ENCODE measurements at places on chromosomes 2 and 18.

DNA sequence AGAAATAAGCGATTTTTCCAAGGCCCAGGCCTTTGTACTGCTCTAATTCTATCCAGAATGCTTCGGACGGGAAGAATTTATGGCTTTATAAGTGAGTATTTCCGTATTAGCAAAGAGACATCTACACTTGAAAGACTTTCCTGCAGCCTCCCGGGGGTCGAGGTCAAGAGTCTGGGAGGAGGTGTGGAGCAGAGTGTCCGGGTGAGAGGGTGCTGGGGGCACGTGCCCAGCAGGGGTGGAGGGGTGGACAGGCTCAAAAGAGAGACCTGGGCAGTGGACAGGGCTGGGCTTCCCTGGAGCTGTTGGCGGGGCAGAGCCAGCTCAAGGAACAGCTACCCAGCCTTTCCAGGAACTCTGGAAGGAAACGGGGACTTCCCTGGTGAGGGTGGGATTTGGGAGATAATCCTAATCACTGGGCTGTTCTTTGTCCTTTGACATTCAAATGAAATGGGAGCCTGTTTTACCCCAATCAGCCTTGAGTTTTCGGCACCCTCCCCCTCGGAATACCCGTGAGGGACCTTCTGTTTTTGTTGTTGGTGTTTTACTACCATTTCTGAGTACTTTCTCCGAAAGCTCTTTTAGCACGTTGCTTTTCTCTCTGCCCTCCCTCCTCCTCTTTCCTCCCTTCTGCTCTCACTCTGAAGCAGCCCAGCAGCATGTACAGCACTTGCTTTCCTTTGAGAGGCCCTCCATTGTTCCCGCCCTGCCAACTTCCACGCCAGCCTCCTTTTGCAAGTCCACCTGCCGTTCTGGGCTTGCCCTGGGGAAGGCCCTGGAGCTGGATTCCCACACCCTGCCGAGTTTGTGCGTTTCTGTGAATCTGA, 164.7 kb downstream of the AGAP1 start:
- peak overlapping the region; percentile 58 for H3K4me3 ChIP-seq
- H3K27me3 ChIP-seq = no peaks in the 10 kb centered on the region
- peak overlapping the region; percentile 22 for H3K27ac ChIP-seq
- DNase-seq = peak; percentile 73
- H3K4me1 ChIP-seq = peaks cover 22% of the 10 kb centered on the region

DNA sequence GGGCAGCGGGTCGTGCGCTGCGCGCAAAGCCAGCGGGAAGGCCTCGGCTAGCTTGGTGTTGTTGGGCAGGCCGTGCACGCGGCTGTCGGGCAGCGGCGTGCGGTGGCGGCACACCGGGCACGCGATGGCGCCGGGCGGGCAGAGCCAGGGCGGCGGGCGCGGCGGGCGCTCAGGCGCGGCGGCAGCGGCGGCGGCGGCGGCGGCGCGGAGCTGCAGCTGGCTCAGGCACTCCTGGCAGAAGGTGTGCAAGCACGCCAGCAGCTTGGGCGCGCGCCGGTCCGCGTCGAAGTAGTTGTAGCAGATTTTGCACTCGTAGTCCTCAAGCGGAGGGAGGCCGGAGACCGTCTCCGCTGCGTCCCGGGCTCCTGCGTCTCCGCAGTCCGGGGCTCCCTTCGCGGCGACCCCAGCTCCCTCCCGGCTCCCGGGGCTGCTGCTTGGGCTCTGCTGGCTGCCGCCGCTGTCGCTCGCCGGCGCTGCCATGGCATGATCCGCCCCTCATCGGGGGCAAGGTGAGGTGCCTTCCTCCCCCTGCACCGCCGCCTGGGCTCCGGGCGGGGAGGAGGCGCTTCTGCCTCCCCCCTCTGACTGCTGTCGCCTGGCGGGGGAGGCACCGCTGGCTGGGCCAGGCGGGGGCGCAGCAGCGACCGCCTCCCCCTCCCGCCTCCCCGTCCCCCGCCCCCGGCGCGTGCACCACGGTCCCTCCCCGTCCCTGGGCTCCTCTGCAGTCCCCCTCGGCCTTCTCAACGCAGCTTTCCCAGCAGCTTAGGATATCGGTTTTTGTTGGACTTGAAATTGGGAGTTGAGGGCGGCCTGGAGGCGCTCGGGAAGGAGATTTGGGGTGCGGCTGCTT, 21.0 kb upstream of the PAX3 start:
- no peak overlapping the region for H3K27ac ChIP-seq
- H3K4me3 ChIP-seq = peak overlapping the region; percentile 86
- H3K27me3 ChIP-seq = peaks cover 49% of the 10 kb centered on the region
- no peaks in the 10 kb centered on the region for H3K36me3 ChIP-seq

- H3K4me1 ChIP-seq = no peaks in the 10 kb centered on the region
- H3K36me3 ChIP-seq = no peaks in the 10 kb centered on the region
- no peak overlapping the region for H3K4me3 ChIP-seq
- no peak for DNase-seq
- no peak overlapping the region for H3K27ac ChIP-seq
- no peaks in the 10 kb centered on the region for H3K27me3 ChIP-seq
Observed at GRCh38 chr2:4533806-4534205, 830.4 kb downstream of the DCDC2C start.

- H3K4me3 ChIP-seq = no peak overlapping the region
- DNase-seq = peak; percentile 43
- no peak overlapping the region for H3K27ac ChIP-seq
- peaks cover 12% of the 10 kb centered on the region for H3K4me1 ChIP-seq
- H3K27me3 ChIP-seq = no peaks in the 10 kb centered on the region
- H3K36me3 ChIP-seq = no peaks in the 10 kb centered on the region
Observed at GRCh38 chr18:24987303-24988252, 364.4 kb downstream of the ZNF521 start.

GRCh38 chr2:104904889-104905288, 51.0 kb downstream of the POU3F3 start:
- H3K36me3 ChIP-seq = no peaks in the 10 kb centered on the region
- peaks cover 2% of the 10 kb centered on the region for H3K4me1 ChIP-seq
- no peak overlapping the region for H3K27ac ChIP-seq
- H3K27me3 ChIP-seq = no peaks in the 10 kb centered on the region

DNA sequence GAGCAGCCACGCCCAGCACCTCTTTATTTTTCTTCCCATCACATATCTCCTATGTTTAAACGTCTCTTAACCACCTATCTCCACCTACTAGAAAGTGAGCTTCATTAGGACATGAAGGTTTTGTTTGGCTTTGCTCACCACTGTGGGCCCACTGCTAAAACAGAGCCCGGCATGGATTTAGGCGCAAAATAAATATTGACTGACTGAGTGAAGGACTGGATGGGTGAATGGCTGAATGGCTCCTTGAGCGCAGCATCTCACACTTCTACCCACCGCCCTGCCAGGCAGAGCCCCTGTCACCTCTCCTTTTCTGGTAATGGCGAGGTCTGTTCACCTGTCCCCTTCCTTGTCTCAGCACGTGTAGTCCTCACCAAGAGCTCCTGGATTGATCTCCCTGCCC, 10.1 kb downstream of the CAPG start:
- H3K27ac ChIP-seq = no peak overlapping the region
- no peaks in the 10 kb centered on the region for H3K27me3 ChIP-seq
- no peak overlapping the region for H3K4me3 ChIP-seq
- H3K36me3 ChIP-seq = peaks cover 30% of the 10 kb centered on the region
- H3K4me1 ChIP-seq = no peaks in the 10 kb centered on the region
- no peak for DNase-seq

- no peak overlapping the region for H3K4me3 ChIP-seq
- peaks cover 15% of the 10 kb centered on the region for H3K4me1 ChIP-seq
- H3K36me3 ChIP-seq = no peaks in the 10 kb centered on the region
- no peak for DNase-seq
- no peak overlapping the region for H3K27ac ChIP-seq
Observed at GRCh38 chr2:85427300-85427835, 8.9 kb downstream of the SH2D6 start.

GRCh38 chr2:194714541-194714940, 942.5 kb upstream of the SLC39A10 start:
- no peaks in the 10 kb centered on the region for H3K4me1 ChIP-seq
- DNase-seq = no peak
- no peaks in the 10 kb centered on the region for H3K27me3 ChIP-seq
- no peaks in the 10 kb centered on the region for H3K36me3 ChIP-seq
- no peak overlapping the region for H3K27ac ChIP-seq

DNA sequence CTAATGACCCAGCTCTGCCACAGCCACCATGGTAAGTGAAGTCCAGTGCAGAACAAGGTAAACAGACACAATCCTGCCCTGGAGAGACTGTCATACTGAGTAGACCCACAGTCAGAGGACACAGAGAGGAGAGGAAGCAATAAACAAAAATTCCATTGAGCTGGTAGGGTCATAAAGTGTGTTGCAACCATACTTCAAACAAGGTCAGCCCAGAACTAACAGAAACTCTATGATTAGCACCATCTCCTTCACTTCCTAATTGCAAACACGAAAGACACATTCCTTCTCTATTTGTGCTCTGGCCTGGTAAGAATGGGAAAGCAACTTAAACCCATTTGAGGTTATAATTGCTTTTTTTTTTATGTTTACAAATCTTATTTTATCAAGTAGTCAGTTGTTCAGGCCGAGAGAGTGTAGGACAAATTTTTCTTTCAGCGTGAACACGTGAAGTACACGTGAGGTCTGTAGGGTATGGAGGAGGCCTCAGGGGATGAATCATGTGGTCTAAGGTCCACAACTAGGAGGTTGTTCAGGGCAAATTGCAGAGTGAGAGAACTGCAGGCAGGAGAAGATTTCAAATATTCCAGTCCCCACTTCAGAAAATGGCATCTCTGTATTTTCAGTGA, 71.4 kb upstream of the GLS start:
- no peaks in the 10 kb centered on the region for H3K27me3 ChIP-seq
- H3K36me3 ChIP-seq = no peaks in the 10 kb centered on the region
- no peaks in the 10 kb centered on the region for H3K4me1 ChIP-seq
- no peak overlapping the region for H3K4me3 ChIP-seq

- H3K27ac ChIP-seq = no peak overlapping the region
- H3K27me3 ChIP-seq = no peaks in the 10 kb centered on the region
- DNase-seq = no peak
- H3K4me1 ChIP-seq = no peaks in the 10 kb centered on the region
- H3K4me3 ChIP-seq = no peak overlapping the region
- H3K36me3 ChIP-seq = peaks cover 21% of the 10 kb centered on the region
Observed at GRCh38 chr18:77144451-77145118, 12.0 kb upstream of the MBP start.

DNA sequence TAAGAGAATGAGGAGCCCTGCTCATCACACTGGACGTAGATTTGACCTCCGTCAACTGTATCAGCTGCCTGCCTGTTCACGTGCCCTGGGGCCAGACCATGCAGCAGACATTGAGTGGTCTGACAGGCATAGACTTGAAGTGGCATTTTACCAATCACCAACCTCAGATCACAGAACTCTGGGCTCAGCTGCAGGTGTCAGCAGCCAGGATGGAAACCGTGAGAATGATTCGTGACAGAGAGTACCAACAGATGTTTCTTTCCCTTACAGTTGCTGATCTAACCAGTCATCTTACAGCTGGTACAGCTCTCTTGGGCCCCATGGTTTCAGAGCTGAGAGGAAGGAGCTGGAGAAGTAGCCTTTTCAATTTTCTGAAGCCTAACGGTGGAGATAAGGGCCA, 148.9 kb downstream of the EN1 start:
- no peaks in the 10 kb centered on the region for H3K27me3 ChIP-seq
- DNase-seq = no peak
- H3K36me3 ChIP-seq = no peaks in the 10 kb centered on the region

DNA sequence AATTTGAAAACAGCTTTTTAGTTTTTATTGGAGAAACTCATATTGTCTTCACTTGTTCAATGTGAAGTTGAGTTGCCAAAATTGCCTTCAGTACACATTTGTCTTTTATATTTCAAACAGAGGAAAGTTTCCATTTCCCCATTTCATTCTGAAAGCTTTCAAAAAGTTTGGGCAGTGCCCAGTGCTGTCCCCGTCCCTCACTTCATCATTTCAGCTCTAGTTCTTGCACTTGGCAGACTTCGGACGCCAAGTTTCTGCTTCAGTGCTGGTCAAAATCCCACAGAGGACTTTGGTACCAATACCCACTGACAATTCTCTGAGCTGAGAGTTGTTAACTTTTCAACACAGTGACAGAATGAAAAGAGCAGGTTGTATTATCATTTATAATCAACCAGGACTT, 43.4 kb upstream of the AQP4 start:
- H3K36me3 ChIP-seq = peaks cover 8% of the 10 kb centered on the region
- no peak for DNase-seq
- no peaks in the 10 kb centered on the region for H3K27me3 ChIP-seq
- H3K27ac ChIP-seq = no peak overlapping the region
- H3K4me3 ChIP-seq = no peak overlapping the region

- H3K27ac ChIP-seq = no peak overlapping the region
- H3K27me3 ChIP-seq = no peaks in the 10 kb centered on the region
- peak; percentile 81 for DNase-seq
- no peak overlapping the region for H3K4me3 ChIP-seq
- no peaks in the 10 kb centered on the region for H3K36me3 ChIP-seq
Observed at GRCh38 chr2:129587426-129588064, 391.9 kb upstream of the RAB6C start.

DNA sequence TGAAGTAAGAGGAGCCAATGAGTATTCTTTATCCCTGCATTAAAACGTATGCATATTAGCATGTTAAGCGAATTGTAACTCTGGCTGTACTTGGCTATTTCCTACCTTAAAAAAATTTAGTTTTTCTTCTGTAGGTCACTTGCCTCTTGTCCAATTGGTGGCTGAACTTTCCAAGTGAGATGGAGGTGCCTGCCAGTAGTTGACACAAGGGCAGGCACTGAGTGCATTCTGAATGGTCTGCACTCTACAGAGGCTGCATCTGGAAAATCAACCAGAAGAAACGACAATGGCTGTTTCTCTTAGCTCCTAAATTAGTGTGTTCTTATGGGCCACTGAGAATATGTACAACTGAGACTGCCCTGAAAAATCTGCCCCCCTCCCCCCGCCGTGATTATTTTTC, 160.8 kb downstream of the PRPF40A start:
- no peaks in the 10 kb centered on the region for H3K4me1 ChIP-seq
- no peak for DNase-seq
- H3K36me3 ChIP-seq = peaks cover 9% of the 10 kb centered on the region
- no peak overlapping the region for H3K4me3 ChIP-seq
- H3K27me3 ChIP-seq = no peaks in the 10 kb centered on the region

- H3K4me3 ChIP-seq = no peak overlapping the region
- H3K27me3 ChIP-seq = no peaks in the 10 kb centered on the region
- no peaks in the 10 kb centered on the region for H3K4me1 ChIP-seq
- DNase-seq = no peak
- no peak overlapping the region for H3K27ac ChIP-seq
Observed at GRCh38 chr2:71282493-71282892, 49.1 kb upstream of the ZNF638 start.

GRCh38 chr2:217703102-217703501, 299.7 kb downstream of the TNS1 start:
- no peaks in the 10 kb centered on the region for H3K4me1 ChIP-seq
- no peaks in the 10 kb centered on the region for H3K36me3 ChIP-seq
- H3K4me3 ChIP-seq = no peak overlapping the region
- no peak overlapping the region for H3K27ac ChIP-seq

GRCh38 chr18:28794459-28795245, 617.7 kb upstream of the CDH2 start:
- H3K36me3 ChIP-seq = no peaks in the 10 kb centered on the region
- no peaks in the 10 kb centered on the region for H3K4me1 ChIP-seq
- DNase-seq = no peak
- H3K27me3 ChIP-seq = no peaks in the 10 kb centered on the region

GRCh38 chr18:37499913-37500312, 65.7 kb downstream of the CELF4 start:
- H3K4me3 ChIP-seq = no peak overlapping the region
- no peaks in the 10 kb centered on the region for H3K27me3 ChIP-seq
- no peaks in the 10 kb centered on the region for H3K4me1 ChIP-seq
- no peaks in the 10 kb centered on the region for H3K36me3 ChIP-seq
- no peak overlapping the region for H3K27ac ChIP-seq
- DNase-seq = no peak

- no peak for DNase-seq
- H3K4me3 ChIP-seq = no peak overlapping the region
- no peak overlapping the region for H3K27ac ChIP-seq
- H3K27me3 ChIP-seq = no peaks in the 10 kb centered on the region
- peaks cover 2% of the 10 kb centered on the region for H3K36me3 ChIP-seq
Observed at GRCh38 chr2:219300022-219300421, 9.2 kb downstream of the PTPRN start.
